ENCODE measurements at places on chromosomes 6 and 20.
A peak's percentile ranks its signal among the peaks of the same experiment; 100 is the strongest.

- DNase-seq: no peak
These were observed 267.8 kb upstream of the IRAK1BP1 start for GRCh38 chr6:78599526-78599925.

- DNase-seq: no peak
These were observed 78.4 kb upstream of the PMEPA1 start for GRCh38 chr20:57787990-57788781.

DNA sequence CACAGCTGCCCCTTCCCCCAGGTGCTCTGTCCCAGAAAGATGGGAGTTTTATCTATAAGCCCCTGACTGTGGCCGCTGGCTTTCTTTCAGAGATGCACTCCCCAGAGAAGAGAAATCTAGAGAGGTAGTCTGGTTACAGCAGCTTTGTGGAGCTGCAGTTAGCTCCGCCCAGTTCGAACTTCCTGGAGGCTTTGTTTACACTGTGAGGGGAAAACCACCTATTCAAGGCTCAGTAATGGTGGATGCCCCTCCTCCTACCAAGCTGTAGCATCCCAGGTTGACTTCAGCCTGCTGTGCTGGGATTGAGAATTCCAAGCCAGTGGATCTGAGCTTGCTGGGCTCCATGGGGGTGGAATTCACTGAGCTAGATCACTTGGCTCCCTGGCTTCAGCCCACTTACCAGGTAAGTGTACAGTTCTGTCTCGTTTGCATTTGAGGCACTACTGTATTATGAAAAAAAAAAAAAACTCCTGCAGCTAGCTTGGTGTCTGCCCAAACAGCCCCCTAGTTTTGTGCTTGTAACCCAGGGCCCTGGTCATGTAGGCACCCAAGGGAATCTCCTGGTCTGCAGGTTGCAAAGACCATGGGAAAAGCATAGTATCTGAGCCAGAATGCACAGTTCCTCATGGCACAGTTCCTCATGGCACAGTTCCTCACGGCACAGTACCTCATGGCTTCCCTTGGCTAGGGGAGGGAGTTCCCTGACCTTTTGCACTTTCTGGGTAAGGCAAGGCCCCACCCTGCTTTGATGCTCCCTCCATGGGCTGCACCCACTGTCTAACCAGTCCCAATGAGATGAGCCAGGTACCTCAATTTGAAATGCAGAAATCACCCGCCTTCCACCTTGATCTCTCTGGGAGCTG is 275.0 kb downstream of the CENPW start:
- DNase-seq: no peak

DNA sequence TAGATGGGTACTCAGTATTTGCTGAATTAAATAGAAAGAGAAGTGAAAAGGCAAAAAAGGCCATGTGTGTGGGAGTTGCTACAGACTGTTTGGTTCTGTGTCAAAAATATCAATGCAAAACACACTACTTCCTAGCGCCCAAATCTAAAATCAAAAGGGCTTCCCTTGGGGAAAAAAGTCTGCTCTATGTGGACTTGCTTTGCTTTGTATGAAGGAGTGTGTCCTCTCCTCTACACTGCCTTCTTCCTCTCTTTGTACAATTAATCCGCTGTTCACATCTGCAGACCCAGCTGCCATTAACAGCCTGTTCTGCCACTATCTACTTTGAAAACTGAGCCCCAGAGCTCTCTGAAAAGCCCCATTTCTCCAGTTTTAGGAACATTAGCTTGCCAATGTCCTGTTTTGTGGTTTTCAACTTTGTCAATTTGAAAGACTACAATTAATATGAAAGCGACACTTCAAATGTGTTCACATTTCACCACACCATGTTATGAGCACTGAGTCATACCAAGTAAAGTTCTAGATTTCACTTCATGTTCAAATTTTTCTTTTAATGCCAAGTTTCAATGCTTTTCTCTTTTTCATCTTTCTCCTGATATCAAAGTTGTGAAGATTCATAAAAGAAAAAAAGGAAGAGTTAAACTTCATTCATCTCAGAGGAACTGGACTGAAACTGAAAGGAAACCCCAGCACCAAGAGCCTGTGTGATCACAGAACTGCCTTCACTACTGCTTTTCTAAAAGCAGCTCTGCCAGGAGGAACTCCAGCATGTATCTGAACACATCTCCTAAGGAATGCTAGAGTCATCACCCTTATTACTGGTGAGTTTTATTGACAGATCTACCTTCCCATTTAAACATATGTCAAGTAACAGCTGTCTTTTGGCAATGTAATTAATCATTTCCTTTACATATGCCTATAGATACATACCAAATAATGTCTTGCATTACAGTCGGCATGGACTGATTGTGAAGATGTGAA is 102.6 kb downstream of the KIF13A start:
- DNase-seq: peak; percentile 57
